ENCODE measurements at places on chromosomes 16 and 17.
A peak's percentile ranks its signal among the peaks of the same experiment; 100 is the strongest.

GRCh38 chr16:87541147-87541871 lies 48.5 kb upstream of the ZCCHC14 start:
- peak; percentile 37 for DNase-seq

GRCh38 chr17:21511363-21512195 lies 135.4 kb downstream of the KCNJ12 start:
- DNase-seq: peak; percentile 74

DNA sequence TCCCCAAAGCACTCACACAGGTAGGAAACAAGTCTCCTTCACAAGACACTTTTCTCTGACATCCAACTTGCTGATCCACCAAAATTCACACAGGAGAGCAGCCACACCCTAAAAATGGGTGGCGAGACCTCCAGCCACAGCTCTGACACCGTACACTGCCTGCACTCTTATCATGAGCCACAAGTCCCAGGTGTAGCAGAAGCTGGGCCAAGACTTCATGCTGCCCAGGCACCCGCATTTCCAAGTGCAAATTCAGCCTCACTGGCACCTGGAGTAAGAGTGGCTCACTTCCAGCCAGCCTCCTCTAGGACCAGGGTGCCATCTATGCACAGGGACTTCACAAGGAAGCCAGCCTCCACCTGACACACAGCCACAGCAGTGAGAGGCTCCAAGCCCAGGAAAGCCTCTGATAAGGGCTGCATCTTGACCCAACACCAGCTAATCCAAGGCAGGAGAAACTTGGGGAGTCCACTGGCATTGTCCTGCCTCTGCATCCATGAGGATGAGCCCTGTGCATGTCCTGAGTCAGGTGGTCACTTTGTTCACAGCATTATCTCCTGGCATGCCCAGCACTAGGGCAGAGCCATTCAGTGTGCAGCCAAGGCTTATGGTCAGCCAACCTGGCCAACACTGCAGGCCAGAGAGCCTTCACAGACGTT lies 2.6 kb upstream of the ZNF768 start:
- DNase-seq: no peak

- no peak for DNase-seq
These were observed 3.9 kb downstream of the MEAK7 start for GRCh38 chr16:84500531-84500930.

GRCh38 chr17:29041571-29041970 lies 1.4 kb upstream of the PIPOX start:
- no peak for DNase-seq

- no peak for DNase-seq
These were observed 3.7 kb downstream of the ZNF597 start for GRCh38 chr16:3439637-3440036.

DNA sequence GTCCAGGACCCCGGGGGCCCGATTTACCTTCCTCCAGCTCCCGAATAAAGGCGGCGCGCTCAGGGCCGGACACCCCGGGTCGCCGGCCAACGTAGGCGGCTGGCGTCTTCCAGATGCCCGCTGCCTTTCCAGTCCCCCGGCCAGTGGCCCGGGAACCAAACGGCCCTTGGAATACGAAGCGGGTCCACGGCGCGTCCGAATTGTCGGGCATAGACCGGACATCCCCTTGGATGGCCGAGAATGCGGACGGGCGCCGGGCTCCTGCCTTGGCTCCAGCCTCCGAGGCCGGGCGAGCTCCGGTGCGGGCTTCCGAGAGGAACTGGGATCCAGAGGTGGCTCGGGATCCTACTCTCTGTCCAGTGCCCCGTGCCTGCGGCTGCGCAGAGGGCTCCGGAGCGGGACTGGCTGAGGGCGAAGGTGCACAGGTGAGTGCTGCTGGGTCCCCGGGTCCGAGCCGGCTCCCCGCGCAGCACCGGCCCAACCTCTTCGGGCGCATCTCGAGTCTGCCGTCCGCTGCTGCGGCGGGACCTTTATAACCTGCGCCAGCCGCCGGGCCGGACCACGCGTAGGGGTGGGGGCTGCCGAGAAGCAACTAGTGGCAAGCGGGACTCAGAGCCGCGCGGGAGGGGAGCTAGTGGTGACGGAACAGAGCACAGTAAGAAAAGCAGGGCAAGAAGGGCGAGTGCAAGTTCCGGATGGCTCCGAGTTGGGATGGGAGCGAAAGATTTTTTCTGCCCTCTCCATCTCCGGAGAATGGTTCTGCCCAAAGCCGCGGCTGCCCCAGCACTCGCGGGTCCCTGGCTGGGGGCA lies at the start of gene HAP1:
TSS of gene HAP1 (minus strand) at position 505 of the 810 bp plus-strand sequence. CDS start at position 496, 9 bp downstream.
- DNase-seq: peak; percentile 63

DNA sequence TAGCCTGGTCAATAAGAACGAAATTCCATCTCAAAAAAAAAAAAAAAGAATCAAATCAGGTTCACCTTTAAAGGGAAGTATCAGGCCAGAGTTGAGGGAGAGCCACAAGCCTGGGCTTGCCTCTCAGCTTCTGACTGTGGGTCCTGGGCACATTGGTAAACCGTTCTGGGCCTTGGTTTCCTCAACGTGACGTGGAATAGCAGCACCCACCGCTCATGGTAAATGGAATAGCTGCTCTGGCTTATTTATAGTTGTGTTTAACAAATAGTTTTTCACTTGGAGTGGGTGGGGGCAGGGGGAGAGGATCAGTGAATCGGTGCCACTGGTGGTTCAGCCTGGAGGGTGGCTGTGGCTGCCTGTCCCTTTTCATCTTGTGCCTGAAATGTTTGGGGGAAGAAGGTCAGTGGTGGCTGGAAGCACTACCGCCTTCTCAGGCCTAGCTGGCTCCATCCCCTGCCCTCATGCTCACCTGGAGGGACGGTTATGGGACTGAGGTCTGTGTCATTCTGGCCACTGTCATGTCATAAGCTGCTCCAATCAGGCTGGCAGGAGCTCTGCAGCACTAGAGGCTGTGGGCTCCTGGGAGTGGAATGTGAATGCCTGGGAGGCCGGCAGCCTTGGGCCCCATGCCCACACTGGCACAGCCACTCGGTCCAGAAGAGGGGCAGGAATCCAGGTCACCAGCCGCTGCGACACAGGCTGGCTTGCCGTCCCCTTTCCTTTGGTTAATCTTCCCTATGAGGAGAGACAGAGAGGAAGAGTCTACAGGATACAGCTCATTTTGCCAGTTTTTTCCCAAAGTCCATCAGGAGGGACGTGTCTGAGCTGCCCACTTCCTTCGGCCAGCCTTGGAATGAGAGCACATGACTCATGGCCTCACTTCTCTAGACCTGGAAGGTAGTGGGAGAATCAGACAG lies 27.0 kb downstream of the CCR7 start:
- no peak for DNase-seq

- no peak for DNase-seq
These were observed 12.1 kb downstream of the PIMREG start for GRCh38 chr17:6456321-6456720.

DNA sequence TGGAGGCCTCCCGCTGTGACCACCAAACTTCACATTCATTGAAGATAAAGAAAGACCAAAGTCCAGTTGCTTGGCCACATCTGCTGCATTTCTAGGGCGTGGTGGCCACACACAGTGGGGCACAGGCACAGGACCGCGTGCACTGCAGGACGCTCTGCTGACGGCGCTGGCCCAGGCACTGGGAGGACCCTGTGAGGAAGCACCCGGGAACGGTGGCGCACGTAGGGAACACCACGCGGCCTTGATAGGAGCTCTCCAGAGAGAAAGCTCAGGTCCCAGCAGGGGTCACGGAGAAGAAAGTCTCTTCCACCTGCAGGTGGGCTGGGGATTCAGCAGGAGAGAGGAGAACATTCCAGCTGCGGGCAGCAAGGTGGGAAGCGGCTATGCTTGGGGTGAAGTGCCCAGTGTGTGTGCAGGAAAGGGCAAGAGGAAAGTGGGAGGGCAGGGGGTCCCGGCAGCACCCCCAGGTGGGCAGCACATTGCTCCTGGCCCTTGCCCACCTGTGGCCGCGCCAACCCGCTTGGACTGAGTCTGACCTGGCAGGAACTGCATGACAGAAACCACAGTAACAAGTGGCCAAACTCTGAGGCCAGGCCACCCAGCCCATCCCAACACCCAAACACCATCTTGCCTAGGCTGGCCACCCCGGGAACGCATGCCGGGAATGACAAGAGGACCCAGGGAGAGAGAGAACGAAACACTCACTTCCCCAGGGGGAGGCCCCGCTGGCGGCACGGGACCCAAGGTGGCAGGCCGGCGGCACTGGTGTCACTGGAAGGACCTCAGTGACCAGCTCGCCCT lies 32.8 kb downstream of the TBC1D16 start:
- DNase-seq: no peak

DNA sequence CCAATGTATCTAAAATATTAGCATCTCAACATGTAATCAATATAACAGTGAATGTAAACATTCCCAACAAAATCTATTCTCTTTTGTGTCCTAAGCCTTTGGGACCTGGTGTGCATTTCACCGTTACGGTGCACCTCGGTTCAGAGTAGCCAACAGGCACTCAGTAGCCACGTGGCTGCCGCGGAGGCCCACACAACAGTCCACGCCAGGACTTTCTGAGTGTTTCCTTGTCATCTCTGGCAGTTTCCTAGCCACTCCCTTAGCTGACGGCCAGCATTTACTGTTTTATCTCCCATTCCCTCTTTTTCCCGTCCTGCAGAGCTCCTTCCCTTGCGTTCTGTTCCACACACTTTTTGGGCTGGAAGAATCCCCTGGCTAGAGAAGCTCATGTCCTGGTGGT lies 36.3 kb downstream of the VAC14 start:
- DNase-seq: no peak

DNA sequence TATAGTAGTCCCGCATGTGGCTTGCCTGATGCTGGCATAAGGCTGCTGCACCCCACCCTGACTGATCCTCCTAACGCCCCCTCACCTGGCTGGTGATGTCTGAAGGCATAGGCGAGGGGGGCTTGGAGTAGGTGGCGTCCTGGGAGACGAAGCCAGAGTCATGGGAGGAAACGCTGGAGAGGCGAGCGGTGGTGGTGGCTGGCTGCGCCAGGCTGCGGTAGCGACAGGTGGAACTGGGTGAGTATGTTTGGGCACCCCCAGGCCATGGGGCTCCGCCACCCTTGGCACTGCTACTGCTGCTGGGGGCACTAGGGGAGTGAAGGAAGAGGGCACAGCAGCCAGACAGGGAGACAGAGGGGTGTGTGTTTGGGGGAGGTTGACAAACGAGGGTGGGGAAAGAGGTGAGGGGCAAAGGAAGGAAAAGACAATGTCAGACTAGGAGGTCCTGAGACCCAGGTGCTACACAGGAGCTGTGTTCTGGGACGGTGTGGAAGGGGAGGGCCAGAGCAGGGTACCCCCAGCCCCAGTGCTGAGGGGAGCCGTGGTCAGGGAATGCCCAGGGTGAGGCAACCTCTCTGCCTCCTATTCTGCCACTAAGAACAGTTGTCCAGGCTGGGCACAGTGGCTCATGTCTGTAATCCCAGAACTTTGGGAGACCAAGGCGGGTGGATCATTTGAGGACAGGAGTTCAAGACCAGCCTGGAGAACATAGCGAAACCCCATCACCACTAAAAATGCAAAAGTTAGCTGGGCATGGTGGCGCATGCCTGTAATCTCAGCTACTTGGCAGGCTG lies 11.4 kb downstream of the MTSS2 start:
- no peak for DNase-seq

Measured in neural crest cell (in vitro differentiated cells).